Cerebellar nuclear complex (tissue), 1 donor: ENCODE measurements at places on chromosomes 16 and 17.

DNA sequence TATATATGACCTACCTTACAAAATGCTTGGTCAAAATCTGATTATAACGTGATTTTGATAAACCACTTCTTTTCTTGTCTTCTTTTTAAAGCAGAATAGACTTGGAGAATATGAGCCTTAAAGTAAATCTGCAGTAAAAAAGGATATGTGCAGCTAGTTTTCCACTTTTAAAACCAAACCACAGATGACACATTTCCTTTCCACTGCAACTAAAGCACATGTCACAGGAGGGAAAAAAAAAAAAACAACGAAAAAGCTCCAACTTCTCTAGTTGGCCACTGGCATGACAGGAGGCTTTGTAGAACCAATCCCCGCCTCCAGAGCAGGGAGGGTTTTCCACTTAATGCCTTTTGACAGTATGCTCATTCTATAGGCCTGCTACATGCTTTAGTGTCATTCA is at the start of gene EVI2A:
EVI2A (minus strand) TSS at position 142 of the 400 bp plus-strand sequence. CDS start 2,609 bp downstream, outside the sequence.
- DNase-seq, result no peak

- no peak for DNase-seq
Observed at GRCh38 chr16:53598511-53599275, 95.7 kb upstream of the AKTIP start.

DNA sequence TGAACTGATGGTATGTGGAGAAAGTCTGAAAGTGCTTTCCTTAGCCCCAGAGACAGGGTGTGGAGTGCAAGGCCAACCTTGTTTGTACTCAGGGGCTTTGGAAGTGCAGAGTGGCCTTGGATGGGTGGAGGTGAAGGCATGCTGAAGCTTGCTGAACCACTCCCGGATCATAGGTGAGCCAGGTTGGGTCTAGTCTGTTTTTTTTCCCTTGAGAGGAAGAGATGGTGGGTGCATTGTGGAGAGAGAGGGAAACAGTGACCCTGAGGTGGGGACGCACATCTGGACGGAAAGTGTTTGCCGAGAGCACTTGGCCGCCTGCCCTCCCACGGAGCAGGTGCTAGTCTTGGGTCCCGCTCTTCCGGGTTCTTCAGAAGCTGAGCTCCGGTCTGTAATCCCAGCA is 12.5 kb downstream of the ABAT start:
- DNase-seq, result no peak

DNA sequence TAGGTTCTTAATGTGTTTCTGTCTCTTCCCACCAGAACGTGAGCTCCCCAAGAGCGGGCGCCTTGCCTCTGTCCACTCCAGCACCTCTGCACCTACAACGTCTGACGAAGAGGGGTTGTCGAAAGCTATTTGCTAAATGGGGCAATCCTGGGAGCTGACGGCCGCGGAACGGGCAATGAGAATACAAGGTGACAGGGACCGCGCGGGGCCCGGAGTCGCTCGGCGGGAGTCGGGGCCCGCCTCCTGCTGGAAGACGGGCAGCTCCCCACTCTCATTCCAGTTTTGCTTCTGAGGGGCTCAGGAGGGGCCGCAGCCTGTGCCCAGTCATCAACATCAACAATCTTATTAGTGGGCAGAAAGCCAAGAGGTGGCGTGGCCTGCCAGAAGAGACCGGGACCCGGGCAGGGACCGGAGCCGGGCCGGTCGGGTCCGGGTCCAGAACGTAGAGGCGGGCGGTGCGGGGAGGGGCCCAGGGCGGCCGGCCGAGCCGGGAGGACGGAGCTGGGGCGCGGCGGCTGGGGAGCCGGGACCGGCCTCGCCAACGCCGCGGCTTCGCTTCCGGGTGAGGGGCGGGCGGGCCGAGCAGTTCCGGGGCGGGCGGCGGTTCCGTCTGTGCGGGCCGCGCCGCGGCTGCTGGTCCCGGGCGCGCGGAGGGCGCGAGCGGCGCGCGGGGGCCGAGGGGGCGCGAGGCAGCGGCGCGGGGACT is at the start of gene MOSMO:
MOSMO (plus strand) TSS at position 603 of the 706 bp plus-strand sequence. CDS start 191 bp downstream, outside the sequence.
- peak; percentile 24 for DNase-seq

DNA sequence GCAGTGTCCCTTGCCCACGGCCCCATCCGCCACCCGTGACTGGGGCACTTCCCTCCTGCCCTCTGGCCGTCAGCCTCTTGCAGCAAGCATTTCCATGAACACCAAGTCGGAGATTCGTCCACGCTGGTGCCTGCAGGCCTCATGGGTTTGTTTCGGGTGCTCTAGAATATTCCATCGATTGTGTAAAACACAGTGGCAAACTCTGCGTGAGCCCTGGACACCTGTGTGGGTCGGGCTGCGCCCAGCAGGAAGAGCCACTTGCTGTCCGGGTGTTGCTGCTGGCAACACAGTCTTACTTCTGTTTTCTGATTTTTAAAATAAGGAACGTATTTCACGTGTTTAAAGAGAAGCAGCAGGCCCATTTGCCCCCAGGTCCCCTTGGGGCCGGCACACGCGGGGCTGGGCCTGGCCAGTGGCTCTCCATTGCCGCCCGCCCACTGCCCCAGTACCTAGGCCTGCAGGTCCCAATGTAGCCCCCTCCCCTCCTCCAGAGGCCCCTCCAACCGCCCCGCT is 10.0 kb downstream of the CYBC1 start:
- DNase-seq, result no peak

DNA sequence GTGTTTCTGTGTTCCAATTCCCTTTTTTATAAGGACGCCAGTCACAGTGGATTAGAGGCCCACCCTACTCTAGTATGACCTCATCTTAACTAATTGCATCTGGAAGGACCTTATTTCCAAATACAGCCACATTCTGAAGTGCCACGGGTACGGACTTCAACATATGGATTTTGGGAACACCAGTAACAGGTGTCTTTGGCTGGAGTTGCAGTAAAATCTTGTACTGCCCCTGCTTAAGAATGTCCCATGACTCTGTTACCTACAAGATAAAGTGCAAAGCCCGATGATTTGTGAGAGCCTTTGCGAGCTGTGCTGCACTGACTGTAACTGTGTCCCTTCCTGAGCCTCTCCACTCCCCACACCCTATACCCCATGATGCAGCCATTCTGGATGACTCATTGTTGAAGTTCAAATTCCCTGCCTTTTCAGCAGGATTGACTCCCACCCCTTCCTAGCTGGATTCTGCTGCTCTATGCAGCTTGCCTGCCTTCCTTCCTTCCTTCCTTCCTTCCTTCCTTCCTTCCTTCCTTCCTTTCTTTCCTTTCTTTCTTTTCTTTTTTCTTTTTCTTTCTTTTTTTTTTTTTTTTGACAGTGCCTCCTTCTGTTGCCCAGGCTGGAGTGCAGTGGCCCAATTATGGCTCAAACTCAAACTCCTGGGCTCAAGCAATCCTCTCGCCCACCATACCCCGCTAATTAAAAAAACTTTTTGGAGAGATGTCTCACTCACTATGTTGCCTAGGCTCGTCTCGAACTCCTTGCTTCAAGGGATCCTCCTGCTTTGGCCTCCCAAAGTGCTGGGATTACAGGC is 2.1 kb downstream of the HCRT start:
- DNase-seq, result no peak

DNA sequence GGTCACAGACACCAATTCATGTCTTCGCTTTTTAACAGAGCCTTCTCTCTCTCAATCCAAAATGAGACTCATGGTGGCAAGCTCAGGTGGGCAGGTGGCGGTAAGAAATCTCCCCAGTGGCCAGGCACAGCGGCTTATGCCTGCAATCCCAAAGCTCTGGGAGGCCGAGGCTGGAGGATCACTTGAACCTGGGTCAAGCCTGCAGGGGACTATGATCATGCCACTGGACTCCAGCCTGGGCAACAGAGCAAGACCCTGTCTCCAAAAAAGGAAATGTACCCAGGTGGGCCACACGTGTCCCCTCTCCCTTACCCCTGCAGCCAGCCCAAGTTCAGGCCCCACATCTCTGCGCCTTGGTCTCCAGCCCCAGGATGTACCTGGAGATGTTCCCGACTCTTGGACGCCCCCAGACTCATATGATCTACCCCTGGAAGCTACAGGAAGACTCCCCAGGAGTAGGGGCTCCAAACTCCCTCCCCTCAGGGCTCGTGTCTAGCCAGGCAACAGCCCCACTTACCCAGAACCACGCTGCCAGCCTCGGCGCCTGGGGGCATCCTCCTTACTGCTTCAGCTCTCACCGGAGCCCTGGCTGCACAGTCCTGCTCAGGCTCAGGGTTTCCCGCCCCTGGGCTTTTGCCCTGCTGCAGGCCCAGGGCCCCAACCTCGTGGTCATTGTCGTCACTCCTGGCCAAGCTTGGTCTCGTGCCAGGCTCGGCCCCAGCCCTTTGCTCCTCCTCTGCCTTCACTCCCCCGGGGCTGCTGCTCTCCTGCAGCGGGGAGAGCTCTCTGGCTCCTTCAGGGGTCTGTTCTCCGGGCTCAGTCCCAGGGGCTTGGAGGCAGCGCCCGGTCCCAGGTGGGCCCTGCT is 16.2 kb downstream of the MYLK3 start:
- no peak for DNase-seq

DNA sequence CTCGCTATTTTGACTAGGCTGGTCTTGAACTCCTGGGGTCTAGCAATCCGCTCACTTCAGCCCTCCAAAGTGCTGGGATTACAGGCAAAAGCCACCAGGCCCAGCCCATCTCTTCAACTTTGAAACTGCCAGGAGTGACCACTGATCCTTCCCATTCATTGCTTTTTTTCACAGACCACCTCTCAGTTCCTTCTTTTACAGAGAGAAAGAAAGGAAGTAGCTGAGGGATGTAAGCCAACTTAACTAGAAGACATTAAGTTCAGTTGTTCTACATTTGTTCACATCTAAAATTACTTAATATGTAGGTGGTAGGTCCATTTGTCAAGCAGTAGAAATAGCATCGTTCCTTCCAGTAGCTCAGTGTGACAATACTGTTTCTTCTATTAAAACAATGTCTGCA is 219.8 kb downstream of the STX8 start:
- no peak for DNase-seq

DNA sequence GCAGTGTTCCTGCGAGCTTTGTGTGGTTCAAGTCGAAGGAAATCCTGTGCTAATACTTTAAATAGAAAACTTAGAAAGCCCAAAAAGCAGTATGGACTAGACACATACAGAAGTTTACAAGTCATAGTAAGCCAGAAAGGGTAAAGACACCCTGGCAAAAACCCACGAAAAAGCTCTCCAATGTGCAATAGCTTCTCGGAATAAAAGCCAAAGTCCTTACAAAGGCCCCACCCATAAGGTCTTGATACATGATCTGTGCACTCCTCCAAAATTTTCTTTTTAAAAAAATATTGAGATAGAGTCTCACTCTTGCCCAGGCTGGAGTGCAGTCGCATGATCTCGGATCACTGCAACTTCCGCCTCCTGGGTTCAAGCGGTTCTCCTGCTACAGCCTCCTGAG is 10.3 kb downstream of the C16orf86 start:
- DNase-seq, result no peak

- DNase-seq, result no peak
Observed at GRCh38 chr17:57243171-57243622, 13.1 kb upstream of the MSI2 start.

DNA sequence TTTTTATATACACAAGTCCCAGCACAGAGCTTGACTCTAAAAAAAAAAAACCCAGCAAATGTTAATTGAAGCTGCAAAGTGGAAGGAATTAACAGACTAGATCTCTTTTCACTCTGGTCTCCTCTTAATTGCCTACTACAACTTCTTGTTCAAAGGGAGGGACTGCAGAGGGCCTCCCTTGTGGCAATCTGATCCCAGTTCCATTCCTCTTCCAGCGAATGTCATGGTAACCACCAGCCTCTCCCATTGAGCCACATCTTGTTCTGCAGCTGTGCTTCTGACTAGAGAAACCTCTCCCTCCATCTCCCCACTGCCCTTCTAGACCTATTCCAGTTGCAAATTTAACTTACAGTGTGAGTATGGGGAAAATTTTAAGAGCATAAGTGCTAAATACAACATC is 5.9 kb downstream of the SUPT6H start:
- DNase-seq, result no peak
